Activated naive CD8-positive, alpha-beta T cell treated with anti-CD3 and anti-CD28 coated beads, Interleukin-2, amount 10 ng/mL, durations not matched to agents 7 days and 5 days (primary cell): ENCODE measurements at places on chromosomes 6 and 20.

GRCh38 chr6:138145402-138145801 is 16.3 kb upstream of the ARFGEF3 start:
- no peak for DNase-seq

DNA sequence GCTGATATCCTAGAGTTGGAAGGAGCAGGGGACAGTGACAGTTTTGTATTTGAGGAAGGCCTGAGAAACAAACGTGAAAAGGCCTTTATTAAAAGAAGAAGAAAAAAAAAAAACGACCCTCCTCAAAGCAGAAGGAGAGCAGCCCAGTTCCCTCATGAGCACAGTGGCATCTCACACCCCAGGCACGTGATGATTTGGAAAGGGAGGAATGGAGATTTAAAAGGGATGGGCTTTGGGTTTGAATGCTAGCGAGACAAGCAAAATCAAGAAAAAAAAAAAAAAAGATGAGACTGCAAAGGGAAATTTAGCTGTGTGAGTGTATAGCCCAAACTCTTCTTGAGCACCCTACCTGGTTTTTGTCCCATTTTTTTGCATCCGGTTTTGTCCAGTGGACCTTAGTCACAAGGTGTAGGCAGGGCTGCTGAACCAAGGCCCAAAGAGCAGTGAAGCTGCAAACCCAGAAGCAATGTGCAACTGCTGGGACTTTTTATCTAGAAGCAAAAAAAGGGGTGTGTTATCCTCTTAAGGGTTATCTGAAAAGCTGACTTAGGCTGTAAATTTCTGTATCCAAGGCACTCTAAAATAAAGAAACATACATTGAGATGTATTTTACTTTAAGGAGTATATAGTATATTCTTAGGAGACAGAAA is 54.5 kb upstream of the RREB1 start:
- DNase-seq, result no peak

GRCh38 chr6:8082954-8083858 is 19.0 kb upstream of the BLOC1S5 start:
- no peak for DNase-seq

DNA sequence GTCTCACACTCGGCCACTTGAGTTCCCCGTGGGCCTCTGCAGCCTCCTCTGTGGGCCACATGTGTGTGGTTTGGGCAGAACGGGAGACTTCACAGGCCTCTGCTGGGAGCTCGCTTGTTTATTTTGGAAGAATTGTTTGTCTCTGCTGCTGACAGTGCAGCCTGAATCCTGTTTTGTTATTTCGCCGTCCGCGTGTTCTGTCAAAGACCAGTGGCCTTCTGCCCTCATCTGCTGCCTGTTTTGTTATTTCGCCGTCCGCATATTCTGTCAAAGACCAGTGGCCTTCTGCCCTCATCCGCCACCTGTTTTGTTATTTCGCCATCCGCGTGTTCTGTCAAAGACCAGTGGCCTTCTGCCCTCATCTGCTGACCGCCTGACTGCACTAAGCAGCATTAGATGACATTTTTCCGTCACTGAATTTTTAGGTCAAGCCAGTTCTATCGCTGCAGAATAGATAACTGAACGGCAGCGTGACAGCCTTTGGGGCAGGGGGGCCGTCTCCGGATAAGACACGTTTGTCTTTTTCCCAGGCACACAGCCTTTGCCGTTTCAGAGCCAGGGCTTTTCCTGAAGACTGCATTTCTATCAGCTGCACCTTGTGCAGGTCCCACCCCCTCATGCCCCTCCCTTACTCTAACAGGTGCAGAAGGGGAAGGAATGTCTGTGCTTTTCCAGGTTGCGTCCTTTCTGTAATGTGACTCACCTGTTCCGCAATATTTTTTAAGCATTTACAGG is 158.5 kb upstream of the AFDN start:
- no peak for DNase-seq
